ENCODE measurements at places on chromosomes 4 and X.

GRCh38 chr4:124804584-124804983 lies 92.1 kb upstream of the ANKRD50 start:
- DNase-seq = no peak

- DNase-seq = no peak
Measured at GRCh38 chr4:48739560-48740019, 40.5 kb downstream of the FRYL start.

GRCh38 chr4:152259866-152260265 lies 276.0 kb downstream of the FBXW7 start:
- DNase-seq = no peak

GRCh38 chr4:38752372-38752940 lies 30.3 kb downstream of the TLR10 start:
- DNase-seq = no peak

DNA sequence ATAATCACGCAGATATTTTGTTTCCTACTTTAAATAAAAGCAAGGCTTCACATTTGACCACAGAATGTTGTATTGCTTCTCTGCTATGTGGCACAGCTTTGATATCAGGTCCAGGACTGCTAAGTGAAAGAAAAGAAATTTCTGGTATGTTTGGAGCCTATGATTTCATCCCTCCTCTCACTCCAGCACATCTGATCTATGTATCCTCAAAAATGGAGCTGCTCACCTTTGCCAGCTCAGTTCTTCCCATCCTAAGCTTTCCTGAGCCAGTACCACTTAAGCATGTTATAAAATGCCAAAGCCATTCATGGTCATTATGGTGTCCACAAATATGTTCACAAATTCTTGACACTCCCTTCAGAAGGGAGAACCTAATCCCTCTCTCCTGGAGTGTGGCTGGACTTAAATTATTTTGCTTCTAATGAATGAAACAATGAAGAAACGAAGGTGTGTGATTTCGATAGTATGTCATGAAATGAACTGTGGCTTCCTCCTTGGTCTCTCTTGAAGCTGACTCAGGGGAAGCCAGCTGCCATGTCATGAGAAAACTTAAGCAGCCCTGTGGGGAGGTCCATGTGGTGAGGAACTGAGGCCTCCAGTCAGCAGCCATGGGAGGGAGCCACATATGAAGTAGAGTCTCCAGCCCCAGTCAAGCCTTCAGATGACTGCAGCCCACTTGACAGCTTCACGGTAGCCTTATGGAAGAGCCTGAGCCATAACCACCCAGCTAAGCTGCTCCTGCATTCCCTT lies 207.7 kb downstream of the MGST2 start:
- DNase-seq = no peak

- DNase-seq = no peak
Measured at GRCh38 chrX:40685362-40685918, 38.1 kb upstream of the CXorf38 start.

GRCh38 chr4:152981842-152982241 lies 45.7 kb downstream of the FHDC1 start:
- DNase-seq = no peak

GRCh38 chrX:8738588-8739189 lies 6.8 kb upstream of the ANOS1 start:
- DNase-seq = no peak

- DNase-seq = no peak
Measured at GRCh38 chrX:10470009-10470408, 150.4 kb downstream of the MID1 start.

GRCh38 chr4:186037692-186038658 lies 31.0 kb upstream of the TLR3 start:
- DNase-seq = peak; percentile 21

DNA sequence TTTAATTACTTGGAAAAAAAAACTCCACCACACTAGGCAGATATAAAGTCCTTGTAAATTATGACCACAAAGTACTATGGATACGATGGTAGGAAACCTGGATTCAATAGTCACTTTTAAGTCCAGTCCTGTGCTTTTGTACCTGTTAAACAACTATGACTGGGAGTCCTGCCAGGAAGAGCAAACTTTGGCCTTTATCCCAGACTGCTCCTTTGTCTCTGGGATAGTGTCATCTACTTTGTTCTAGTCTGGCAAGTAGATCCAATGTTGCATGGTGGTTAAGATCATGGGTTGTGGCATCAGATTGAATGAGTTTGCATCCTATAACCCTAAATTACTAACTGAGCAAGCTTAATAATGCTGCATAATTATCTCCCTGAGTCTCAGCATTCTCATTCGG lies 175.3 kb upstream of the FGF13 start:
- DNase-seq = no peak

DNA sequence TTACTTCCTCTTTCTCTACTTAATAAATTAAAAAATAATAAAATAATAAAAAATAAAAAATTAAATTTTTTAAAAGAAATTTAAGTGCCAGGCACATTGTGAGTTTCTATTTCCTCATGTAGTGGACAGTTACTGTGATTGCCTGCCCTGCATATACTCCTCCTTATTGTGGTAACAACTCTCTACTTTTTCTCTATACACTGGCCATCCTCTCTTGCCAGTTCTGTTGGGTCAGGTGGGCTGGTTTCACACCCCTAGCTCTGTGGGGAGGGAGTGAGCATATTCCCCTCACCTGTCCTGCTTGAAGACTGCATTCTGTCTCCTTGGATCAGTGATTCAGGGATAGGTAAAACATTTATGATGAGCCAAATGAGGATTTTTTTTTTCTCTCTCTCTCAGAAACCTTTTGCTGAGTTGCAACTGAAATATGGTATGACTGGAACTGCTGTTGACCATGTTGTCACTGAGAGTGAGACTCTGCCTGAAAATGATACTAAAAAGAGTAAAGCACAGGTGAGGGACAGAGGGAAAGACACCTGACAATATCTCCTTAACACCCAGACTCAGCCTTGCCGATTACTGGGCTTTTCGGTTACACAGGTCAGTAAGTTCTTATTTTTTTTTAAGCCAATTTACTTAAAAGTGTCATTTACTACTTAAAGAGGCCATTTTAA lies 37.2 kb downstream of the CXXC4 start:
- no peak for DNase-seq

DNA sequence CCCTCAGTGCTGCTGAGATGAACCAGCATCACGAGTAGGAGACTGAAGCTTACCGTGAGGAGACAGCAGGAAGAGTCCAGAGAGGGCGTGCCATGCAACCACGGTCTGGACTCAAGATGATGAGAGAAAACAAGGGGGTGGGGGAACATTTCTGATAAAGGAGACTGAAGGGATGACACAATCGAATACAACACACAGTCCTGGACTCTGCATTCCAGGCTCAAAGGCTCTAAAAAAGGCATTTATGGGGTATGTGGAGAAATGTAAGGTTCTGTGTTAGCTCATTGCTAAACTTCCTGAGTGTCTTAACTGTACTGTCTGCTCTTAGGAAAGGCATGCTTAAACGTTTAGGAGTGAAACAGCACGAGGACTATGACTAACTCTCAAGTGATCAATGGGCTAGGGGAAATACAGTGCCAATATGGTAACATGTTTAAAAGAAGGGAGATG lies 20.6 kb upstream of the IRAK1 start:
- no peak for DNase-seq

- DNase-seq = no peak
Measured at GRCh38 chr4:145390571-145390970, 91.1 kb upstream of the SMAD1 start.

GRCh38 chrX:319579-320125 lies 1.1 kb upstream of the GTPBP6 start:
- no peak for DNase-seq

- no peak for DNase-seq
Measured at GRCh38 chrX:45145492-45146215, 55.0 kb downstream of the DIPK2B start.

- no peak for DNase-seq
Measured at GRCh38 chr4:165364452-165365080, 14.2 kb upstream of the CPE start.

- DNase-seq = no peak
Measured at GRCh38 chrX:78514852-78515251, 144.3 kb downstream of the RTL3 start.

- DNase-seq = no peak
Measured at GRCh38 chr4:44368413-44369167, 80.0 kb downstream of the KCTD8 start.

DNA sequence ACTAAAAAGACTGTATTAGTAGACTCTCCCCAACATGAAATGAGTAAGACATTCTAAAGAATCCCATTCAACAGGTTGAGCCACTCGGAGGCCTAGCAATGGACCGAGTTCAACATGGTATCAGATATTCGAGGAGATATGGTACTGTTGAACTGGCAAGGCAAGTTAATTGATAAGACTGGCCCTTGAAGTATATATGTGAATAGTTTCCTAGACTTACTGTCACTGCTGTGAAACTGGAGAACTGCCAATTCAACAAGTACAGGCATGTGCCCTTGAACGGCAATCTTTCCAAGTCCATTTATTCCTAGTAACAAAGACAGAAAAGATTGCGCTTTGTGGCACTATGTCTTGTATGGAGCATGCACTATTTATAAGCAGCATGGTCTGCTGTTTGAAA lies 24.4 kb downstream of the FAT1 start:
- DNase-seq = no peak

DNA sequence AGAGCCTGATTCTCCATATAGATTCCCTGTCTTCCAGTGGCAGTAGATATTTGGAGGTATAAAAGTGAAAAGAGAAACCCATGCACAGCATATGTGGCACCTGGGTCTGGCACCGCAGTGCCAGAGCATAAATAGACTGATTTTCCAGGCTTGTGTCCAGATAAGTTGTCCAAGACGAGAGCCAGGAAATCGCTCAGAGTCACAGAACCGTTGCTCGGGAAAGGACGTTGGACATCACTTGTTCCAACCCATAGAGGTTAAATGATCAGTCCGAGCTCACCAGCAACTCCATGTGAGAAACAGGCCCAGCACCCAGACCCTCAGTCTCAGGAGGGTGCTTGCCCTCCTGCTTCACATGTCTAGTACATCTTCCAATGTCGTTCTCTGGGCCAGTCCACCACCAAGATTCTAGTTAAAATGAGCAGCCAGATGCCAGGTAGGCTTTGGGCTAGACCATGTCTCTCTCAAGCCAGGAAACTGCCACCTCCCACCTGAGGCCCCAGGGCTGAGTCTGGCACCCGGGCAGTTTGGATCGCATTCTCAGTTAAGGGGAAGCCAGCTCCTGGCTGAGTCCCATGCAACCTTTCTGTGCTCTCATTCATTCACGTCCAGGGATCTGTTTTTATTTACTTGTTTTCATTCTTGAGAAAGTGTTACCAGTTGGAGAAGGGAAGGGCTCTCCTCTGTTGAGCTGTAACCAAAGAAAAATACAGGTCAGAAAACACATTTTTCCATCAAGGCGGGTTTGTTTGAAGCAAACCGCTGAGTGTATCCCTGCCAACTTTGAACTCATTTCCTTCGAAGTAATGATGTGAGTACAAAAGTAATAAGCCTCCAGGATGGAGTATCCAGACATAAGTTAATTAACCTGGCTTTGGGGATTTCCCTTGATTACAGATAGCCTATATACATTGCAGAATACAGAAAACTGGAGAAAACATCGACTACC lies 91.7 kb downstream of the PHOX2B start:
- no peak for DNase-seq

- DNase-seq = no peak
Measured at GRCh38 chrX:22366906-22367305, 94.2 kb downstream of the CBLL2 start.

DNA sequence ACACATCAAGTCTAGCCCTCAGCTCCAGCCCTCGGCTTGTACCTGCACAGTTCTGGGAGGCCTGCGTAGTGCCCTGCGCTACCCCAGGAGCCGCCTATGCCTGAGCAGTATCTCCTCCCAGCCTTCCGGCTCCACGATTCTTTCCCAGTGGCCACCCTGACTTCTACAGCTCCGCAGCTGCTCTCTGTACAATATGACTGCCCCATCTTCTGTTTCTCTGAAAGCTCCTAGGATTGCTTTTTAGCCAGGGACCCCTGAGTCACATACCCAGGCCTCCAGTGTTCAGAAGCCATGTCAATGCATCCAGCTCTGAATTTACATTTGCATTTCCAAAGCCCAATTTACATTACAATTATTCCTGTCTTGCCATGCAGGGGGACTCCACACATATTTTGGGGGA lies 135.5 kb downstream of the PJA1 start:
- no peak for DNase-seq

Data from anterior cingulate cortex (tissue), 58 donors.